Activated CD4-positive, alpha-beta T cell treated with anti-CD3 and anti-CD28 coated beads, Interleukin-2, amount 10 ng/mL, durations not matched to agents 24 days and 14 days (primary cell): ENCODE measurements at places on chromosomes 3 and 15. TPM values are rescaled to one million over a fixed set of nuclear protein-coding genes. Genes with fewer than 3 reads are reported as not detected.

The MAN2A2 gene
- total RNA-seq = 196 and 206 TPM in 2 replicates

GRCh38 chr3:19644405-19644804 is 289.6 kb downstream of the EFHB start:
- no peak overlapping the region for H3K4me3 ChIP-seq
- H3K36me3 ChIP-seq = no peaks in the 10 kb centered on the region
- no peak overlapping the region for H3K27ac ChIP-seq
- no peak for DNase-seq
- H3K27me3 ChIP-seq = no peaks in the 10 kb centered on the region

DNA sequence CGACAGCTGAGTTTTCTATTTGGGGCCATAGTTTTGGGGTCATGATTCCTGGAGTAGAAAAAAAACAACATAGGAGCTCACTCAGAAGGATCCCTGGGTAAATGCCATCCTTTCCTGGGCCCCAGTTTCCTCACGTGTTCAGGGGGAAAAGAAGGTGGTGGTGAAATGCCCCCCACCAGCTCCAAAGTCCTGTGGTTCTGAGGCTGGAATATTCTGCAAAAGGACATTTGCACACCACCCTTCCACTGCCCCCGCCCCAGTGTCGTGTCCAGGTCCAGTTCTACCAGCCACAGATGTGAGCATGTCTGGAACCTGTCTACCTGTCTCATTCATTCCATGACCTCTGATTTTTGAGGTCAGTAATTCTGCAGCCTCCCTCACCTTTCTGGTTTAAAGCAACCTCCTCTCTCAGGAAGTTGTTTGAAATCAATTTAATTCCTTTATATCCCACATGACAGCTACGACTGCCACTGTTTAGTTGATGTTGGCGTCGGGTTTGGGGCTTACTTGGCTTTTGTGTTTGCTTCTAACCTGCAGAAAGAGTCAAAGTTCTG is 82.1 kb downstream of the SMAD3 start:
- DNase-seq = peak; percentile 58
- H3K27ac ChIP-seq = peak overlapping the region; percentile 93
- H3K27me3 ChIP-seq = no peaks in the 10 kb centered on the region
- H3K4me1 ChIP-seq = peaks cover 83% of the 10 kb centered on the region

The RYK gene
- total RNA-seq = 17.2 and 19.9 TPM in 2 replicates

DNA sequence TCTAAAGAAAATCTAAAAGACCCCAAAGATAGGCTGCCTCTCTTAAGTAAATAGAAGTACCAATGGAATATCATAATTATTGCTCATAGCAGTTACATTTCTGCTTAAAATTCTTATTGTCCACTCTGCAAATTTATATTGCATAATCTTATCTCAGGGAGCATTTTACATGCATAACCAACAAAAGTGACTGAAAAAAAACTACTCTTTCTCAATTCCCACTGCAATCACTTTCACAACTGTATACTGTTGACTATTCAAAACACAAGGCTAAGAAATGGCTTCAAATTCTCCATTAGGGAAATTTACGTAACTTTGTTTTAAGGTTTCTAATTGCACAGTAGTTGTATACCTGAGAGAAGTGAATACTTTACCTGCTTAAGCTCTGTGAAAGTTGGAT is 56.3 kb downstream of the HMG20A start:
- H3K4me3 ChIP-seq = no peak overlapping the region
- no peaks in the 10 kb centered on the region for H3K27me3 ChIP-seq
- H3K36me3 ChIP-seq = peaks cover 48% of the 10 kb centered on the region
- no peak overlapping the region for H3K27ac ChIP-seq
- peaks cover 8% of the 10 kb centered on the region for H3K4me1 ChIP-seq

- DNase-seq = no peak
- no peaks in the 10 kb centered on the region for H3K27me3 ChIP-seq
Measured at GRCh38 chr3:35385271-35385670, 254.1 kb upstream of the ARPP21 start.

GRCh38 chr3:136586580-136586979 is 165.6 kb downstream of the STAG1 start:
- no peak overlapping the region for H3K4me3 ChIP-seq
- H3K36me3 ChIP-seq = peaks cover 23% of the 10 kb centered on the region
- DNase-seq = no peak

DNA sequence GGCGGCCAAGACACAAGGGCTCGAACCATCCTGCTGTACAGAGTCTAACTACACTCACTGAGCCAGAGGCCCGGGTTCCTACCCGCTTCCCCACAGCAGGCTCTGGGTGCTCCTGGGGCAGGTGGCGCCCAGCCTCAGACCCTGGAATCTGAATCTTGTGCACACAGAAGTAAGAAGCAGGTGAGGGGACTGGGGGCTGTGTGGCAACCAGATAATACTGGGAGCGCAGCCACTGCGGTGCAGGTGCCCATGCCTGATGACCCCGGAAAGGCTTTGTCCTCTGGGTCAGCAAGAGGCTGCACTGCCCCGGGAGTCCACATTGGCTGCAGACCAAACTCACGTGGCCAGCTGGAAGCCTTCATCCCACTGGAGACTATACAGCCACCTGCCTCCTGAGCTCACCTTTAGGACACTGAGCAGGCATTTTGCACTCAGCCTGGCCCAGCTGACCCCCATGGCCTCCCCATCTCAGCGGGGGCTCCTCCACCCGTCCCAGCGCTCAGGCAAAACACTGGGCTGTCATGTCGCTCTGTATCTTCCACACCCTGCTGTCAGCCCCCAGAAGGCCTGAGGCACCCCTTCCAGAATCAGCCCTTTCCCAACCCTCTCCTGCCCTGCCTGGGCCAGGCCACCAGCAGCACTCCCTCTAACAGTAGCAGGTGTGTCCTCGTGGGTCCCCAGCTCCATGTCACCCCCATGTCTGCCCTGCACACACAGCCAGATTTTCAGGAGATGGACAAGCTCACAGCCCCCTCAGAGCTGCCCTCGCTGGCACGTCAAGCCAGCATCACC is 101.0 kb upstream of the IQSEC1 start:
- H3K4me3 ChIP-seq = no peak overlapping the region
- no peaks in the 10 kb centered on the region for H3K36me3 ChIP-seq
- no peaks in the 10 kb centered on the region for H3K4me1 ChIP-seq
- H3K27ac ChIP-seq = no peak overlapping the region

- H3K4me1 ChIP-seq = no peaks in the 10 kb centered on the region
- DNase-seq = no peak
- no peak overlapping the region for H3K27ac ChIP-seq
- H3K4me3 ChIP-seq = no peak overlapping the region
- H3K27me3 ChIP-seq = no peaks in the 10 kb centered on the region
- no peaks in the 10 kb centered on the region for H3K36me3 ChIP-seq
Measured at GRCh38 chr3:181921220-181921619, 209.5 kb downstream of the SOX2 start.

The KLF15 gene
- 0.19 and 0.28 TPM in 2 replicates for total RNA-seq

DNA sequence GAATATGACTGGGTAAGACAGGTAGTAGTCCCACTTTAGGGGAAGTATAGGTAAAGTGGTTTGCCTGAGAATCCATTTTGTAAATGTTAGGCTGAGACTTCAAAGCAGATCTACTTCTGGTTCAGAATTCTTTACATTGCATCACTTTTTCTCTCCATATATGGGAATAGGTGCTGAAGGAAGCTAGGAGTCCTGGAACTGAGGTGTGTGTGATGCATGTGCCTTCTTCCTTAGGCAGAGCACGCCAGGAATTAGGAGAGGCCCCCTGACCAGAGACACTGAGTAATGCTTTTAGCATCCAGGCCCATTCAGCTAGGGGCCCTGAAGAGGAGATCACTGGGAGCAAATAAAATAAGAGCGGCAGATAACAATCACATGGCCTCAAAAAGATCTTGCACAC is 69.2 kb upstream of the DCP1A start:
- H3K4me1 ChIP-seq = no peaks in the 10 kb centered on the region
- no peak overlapping the region for H3K4me3 ChIP-seq
- H3K27ac ChIP-seq = no peak overlapping the region
- peaks cover under 1% of the 10 kb centered on the region for H3K27me3 ChIP-seq
- no peaks in the 10 kb centered on the region for H3K36me3 ChIP-seq
- no peak for DNase-seq

DNA sequence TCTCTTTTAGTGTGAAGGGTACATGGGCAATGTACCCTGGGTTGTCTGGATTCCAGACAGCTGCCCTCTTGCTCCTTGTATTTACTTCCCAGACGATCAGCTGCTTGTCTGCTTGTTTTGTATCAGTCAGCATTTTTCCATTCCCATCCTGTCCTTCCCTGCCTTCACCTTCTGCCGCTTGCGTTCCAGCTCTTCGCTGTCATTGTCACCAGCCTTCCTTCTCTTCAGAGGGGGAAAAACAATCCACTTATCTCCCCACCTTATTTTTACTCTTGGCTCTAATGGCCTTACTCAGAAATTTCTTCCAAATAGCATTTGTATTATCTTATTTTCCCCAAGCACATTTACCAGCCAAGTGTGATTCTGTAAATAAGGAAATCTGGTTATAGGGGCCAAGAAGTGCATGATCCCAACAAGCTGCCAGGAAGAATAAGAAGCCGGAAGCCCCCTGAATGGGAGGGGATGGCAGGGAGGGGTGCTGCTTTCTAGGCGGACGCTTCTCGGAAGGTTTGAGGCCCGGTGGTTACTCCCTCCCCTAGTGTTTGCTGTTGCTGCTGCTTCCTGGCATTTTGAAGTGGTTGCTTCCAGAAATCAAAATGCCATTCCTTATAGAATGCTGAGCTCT is 497.6 kb downstream of the NTRK3 start:
- H3K36me3 ChIP-seq = peaks cover 2% of the 10 kb centered on the region
- no peak overlapping the region for H3K4me3 ChIP-seq
- H3K27me3 ChIP-seq = no peaks in the 10 kb centered on the region
- peaks cover 5% of the 10 kb centered on the region for H3K4me1 ChIP-seq
- DNase-seq = no peak

GRCh38 chr3:149660462-149660861 is 2.6 kb upstream of the WWTR1 start:
- peaks cover 13% of the 10 kb centered on the region for H3K4me1 ChIP-seq
- peaks cover 2% of the 10 kb centered on the region for H3K36me3 ChIP-seq
- no peak for DNase-seq
- H3K27ac ChIP-seq = no peak overlapping the region

The PLA2G4D gene
- not detected in 2 replicates for total RNA-seq

- peaks cover 18% of the 10 kb centered on the region for H3K4me1 ChIP-seq
- no peaks in the 10 kb centered on the region for H3K27me3 ChIP-seq
- no peak overlapping the region for H3K4me3 ChIP-seq
- no peak overlapping the region for H3K27ac ChIP-seq
Measured at GRCh38 chr15:92077353-92078085, 224.0 kb downstream of the SLCO3A1 start.

DNA sequence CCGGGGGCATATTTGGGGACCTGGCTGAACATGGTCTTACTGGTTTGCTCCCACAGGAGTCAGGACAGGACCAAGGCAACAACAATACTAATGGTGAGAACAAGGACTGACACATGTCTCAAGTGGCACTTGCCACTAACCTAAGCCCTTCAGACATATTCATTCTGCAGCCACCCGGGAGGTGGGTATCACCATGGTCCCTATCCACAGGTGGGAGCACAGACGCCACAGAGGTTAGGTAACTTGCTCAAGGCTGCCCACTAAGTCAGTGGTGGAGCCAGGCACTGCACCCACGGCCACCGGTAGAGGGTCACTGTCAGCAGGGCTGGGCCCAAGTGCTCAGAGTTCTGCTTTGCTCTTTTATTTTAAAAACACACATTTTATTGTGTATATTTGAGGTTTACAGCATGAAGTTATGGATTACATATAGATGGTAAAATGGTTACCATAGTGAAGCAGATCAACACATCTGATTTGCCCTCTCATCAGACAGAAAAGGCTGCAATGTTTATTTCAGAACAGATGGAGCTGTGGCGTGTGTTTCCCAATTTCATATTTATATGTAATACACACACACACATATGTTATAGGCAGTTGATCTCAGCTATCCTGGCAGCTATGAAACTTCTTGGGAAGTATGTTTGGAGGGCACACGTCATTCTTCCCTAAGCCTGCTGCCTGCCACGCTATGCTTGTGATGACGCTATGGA is 30.0 kb upstream of the SLC41A3 start:
- H3K36me3 ChIP-seq = no peaks in the 10 kb centered on the region
- H3K27ac ChIP-seq = no peak overlapping the region
- H3K27me3 ChIP-seq = peaks cover under 1% of the 10 kb centered on the region
- no peak for DNase-seq
- no peaks in the 10 kb centered on the region for H3K4me1 ChIP-seq

The PLA2G4B gene
- total RNA-seq = 8.5 and 8.8 TPM in 2 replicates

GRCh38 chr15:85831415-85832113 is 36.8 kb upstream of the KLHL25 start:
- no peak overlapping the region for H3K4me3 ChIP-seq
- no peaks in the 10 kb centered on the region for H3K4me1 ChIP-seq
- H3K27ac ChIP-seq = no peak overlapping the region
- no peaks in the 10 kb centered on the region for H3K36me3 ChIP-seq
- H3K27me3 ChIP-seq = peaks cover 5% of the 10 kb centered on the region

- peaks cover 19% of the 10 kb centered on the region for H3K27me3 ChIP-seq
- no peak overlapping the region for H3K4me3 ChIP-seq
- no peaks in the 10 kb centered on the region for H3K36me3 ChIP-seq
- DNase-seq = no peak
Measured at GRCh38 chr3:11055496-11055895, 62.9 kb downstream of the SLC6A1 start.

GRCh38 chr3:85303156-85303555 is 344.4 kb downstream of the CADM2 start:
- no peak for DNase-seq
- no peaks in the 10 kb centered on the region for H3K27me3 ChIP-seq
- H3K4me1 ChIP-seq = no peaks in the 10 kb centered on the region
- H3K4me3 ChIP-seq = no peak overlapping the region
- no peaks in the 10 kb centered on the region for H3K36me3 ChIP-seq

DNA sequence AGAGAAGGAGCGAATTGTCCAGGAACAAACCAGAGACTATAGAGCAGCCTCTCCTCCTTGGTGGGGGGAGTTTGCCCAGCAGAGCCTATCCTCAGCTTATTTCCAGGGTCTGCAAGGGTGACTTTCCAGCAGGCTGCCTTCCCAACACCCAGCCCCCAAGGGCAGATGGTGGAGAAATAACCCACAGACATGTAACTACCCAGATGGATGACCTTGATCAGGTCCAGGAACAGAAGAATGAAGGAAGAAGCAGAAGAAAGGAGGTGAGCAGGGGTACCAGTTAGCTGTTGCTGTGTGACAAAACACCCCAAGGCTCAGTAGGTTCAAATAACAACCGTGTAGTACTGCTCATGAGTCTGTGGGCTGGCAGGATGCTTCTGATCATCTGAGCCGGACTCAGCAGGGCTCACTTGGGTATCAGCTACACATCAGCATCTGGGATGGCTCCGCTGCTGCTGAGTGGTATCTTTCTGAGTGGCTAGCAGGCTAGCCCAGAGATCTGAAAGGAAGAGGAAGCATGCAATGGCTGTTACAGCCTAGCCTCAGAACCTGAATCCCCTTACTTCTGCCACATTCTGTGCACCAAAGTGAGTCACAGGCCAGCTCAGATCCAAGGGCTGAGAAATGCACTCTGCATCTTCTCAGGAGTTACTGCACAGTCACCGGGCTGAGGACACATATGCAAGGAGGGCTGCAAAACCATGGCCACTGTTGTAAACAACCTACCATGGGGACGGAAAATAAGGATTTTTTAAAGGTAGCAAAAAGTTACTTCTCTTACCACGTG is 22.2 kb upstream of the TXNRD3 start:
- peaks cover 3% of the 10 kb centered on the region for H3K4me1 ChIP-seq
- H3K4me3 ChIP-seq = no peak overlapping the region
- peaks cover 19% of the 10 kb centered on the region for H3K27me3 ChIP-seq
- no peak for DNase-seq
- H3K27ac ChIP-seq = no peak overlapping the region

The CACNA2D3 gene
- not detected in 2 replicates for total RNA-seq

The CHRNA7 gene
- total RNA-seq = 0.12 TPM in 1 of 2 replicates, not detected in the other

- peaks cover 14% of the 10 kb centered on the region for H3K27me3 ChIP-seq
- no peaks in the 10 kb centered on the region for H3K4me1 ChIP-seq
- H3K27ac ChIP-seq = no peak overlapping the region
- H3K4me3 ChIP-seq = no peak overlapping the region
- no peaks in the 10 kb centered on the region for H3K36me3 ChIP-seq
Measured at GRCh38 chr3:53375019-53375418, 27.7 kb upstream of the DCP1A start.

The TM4SF4 gene
- total RNA-seq = not detected in 2 replicates
